ENCODE measurements at places on chromosomes 2 and 18.

GRCh38 chr2:217880287-217880889, 122.4 kb downstream of the TNS1 start:
- no peaks in the 10 kb centered on the region for H3K36me3 ChIP-seq
- no peak for DNase-seq
- no peaks in the 10 kb centered on the region for H3K27me3 ChIP-seq
- peaks cover 51% of the 10 kb centered on the region for H3K4me1 ChIP-seq
- H3K27ac ChIP-seq: peak overlapping the region; percentile 75

DNA sequence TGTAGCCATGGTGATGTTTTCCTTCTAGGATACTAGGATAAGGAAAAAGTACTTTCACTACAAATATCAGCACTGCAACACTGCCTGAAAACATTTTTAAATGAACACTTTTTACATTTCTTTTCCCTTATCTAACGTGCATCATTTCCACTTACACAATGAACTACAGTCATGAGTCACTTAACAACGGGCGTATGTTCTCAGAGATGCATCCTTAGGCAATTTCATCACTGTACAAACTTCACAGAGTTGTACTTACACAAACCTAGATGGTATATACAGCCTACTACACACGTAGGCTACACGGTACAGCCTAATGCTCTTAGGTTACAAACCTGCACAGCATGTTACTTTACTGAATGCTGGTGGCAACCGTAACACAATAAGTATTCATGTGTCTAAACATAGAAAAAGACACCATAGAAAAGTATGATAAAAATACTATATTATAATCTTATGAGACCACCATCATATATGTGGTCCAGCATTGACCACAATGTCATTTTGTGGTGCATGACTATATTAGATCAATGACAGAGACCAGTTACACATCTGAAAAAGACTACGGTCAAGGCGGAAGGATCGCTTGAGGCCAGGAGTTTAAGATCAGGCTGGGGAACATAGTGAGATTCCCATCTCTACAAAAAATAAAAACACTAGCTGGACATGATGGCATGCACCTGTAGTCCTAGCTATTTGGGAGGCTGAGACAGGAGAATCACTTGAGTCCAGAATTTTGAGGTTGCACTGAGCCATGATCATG, 39.8 kb downstream of the WDR33 start:
- H3K27me3 ChIP-seq: no peaks in the 10 kb centered on the region
- H3K36me3 ChIP-seq: no peaks in the 10 kb centered on the region
- no peak overlapping the region for H3K4me3 ChIP-seq
- H3K27ac ChIP-seq: no peak overlapping the region

- H3K4me1 ChIP-seq: peaks cover 9% of the 10 kb centered on the region
- H3K4me3 ChIP-seq: no peak overlapping the region
- peak; percentile 49 for DNase-seq
- H3K36me3 ChIP-seq: no peaks in the 10 kb centered on the region
Measured at GRCh38 chr2:238659231-238659630, 188.7 kb upstream of the TWIST2 start.

- H3K4me3 ChIP-seq: no peak overlapping the region
- H3K36me3 ChIP-seq: no peaks in the 10 kb centered on the region
- H3K27ac ChIP-seq: no peak overlapping the region
- H3K4me1 ChIP-seq: no peaks in the 10 kb centered on the region
- no peaks in the 10 kb centered on the region for H3K27me3 ChIP-seq
Measured at GRCh38 chr2:127597046-127597983, 48.6 kb upstream of the GPR17 start.

GRCh38 chr2:138652378-138652777, 127.8 kb downstream of the NXPH2 start:
- no peak for DNase-seq
- H3K4me3 ChIP-seq: no peak overlapping the region
- no peaks in the 10 kb centered on the region for H3K4me1 ChIP-seq
- H3K36me3 ChIP-seq: no peaks in the 10 kb centered on the region

GRCh38 chr2:201223089-201224073, 37.0 kb upstream of the CASP8 start:
- no peak overlapping the region for H3K4me3 ChIP-seq
- no peak for DNase-seq
- H3K27me3 ChIP-seq: no peaks in the 10 kb centered on the region
- no peaks in the 10 kb centered on the region for H3K36me3 ChIP-seq
- H3K4me1 ChIP-seq: peaks cover 3% of the 10 kb centered on the region

Measured in vagina (tissue), 2 donors.